Brain pericyte (primary cell): ENCODE measurements at places on chromosomes 12 and 14.

DNA sequence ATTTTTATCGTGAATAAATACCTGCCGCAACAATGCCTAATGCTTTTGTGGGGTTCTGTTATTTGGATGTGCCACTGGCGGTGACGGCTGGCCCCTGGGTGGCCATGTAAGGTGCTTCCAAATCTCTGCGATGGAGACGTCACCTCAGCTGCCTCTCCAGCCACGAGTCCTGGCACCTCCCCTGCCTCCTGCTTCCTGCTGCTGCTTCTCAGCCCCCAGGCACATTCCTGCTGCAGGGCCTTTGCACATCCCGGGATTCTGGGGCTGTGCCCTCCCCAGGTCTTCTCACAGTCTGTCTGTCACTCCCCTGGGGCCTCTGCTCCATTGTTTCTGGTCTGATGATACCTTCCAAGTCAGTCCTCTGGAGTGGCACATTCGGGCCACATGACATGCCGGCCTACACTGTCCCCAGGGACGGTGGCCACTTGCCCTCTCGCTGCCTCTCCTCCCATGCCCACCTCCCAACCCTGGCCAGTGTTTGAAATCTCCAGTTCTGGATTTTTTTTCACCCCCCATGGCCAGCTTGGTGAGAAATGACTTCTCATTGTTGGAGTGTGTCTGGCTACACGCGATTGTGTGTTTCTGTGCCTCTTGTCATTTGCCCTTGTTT lies 151.8 kb downstream of the KIF26A start:
- no peak for DNase-seq

- DNase-seq = no peak
These were observed 830 bp upstream of the MIS18BP1 start for GRCh38 chr14:45253754-45254310.

DNA sequence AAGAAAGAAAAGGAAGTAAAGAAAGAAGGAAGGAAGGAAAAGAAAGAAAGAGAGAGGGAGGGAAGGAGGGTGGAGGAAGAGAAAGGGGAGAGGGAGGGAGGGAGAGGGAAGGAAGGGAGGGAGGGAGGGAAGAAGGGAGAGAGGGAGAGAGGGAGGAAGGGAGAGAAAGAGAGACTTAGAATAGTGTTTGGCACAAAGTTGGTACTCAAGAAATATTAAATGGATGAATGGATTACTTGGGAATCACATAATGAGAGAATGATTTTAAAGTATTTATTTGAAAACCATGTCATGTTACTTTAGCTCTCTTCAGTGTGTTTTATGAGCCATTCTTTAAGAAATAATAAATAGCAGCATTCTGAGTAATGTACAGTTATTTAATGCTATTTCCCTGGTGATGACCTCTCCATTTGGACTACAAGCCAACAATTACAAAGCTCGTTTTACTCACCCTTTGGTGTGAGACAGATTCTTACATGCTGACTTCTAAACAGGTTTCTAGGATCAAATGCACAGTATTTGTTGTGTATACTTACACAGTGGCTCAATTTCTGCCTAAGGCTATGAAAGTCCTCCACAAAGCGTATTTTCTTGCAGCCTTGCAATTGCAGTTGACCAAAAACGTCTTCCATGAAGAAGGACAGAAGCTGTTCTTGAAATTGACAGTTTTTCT lies 861 bp downstream of the IL26 start:
- DNase-seq = no peak

GRCh38 chr12:105803292-105803691 lies 335.5 kb downstream of the NUAK1 start:
- no peak for DNase-seq

DNA sequence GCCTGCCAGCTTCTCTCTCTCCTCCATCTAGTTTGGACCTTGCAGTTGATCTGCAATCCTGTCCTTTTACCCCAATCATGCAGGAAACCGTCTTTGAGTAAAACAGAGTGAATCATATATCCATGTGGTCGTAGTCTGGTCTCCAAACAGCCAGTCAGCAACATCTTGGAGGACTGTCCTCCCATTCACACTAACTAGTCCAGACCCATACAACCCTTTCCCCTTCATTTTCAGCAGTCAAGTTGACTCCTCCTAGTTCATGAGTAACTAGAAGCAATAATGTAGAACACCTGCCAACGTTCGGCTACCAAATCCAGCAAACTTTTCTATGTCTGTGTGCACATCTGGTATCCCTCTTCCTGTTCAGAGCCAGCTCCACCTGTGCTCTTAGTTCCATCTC lies 10.8 kb upstream of the BIN2 start:
- DNase-seq = no peak

DNA sequence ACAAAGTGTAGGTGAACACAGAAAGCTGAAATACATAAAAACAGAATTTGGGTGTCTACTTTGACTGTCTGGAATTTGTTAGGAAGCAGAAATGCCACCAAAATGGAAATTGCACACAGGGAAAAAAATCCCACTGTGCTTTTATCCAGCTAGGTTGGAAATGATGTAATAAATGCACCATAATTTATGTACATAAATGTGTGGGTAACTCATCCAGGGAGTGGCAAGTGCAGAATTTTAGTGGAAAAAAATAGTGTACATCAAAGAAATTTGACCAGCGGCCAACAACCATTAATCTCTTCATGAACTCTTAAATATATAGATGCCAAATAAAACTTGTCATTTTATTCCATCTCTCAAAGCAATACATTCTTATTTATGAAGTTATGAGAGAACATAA lies 105.6 kb downstream of the LLPH start:
- no peak for DNase-seq

- no peak for DNase-seq
These were observed 51.0 kb downstream of the PTGER2 start for GRCh38 chr14:52365071-52365470.

DNA sequence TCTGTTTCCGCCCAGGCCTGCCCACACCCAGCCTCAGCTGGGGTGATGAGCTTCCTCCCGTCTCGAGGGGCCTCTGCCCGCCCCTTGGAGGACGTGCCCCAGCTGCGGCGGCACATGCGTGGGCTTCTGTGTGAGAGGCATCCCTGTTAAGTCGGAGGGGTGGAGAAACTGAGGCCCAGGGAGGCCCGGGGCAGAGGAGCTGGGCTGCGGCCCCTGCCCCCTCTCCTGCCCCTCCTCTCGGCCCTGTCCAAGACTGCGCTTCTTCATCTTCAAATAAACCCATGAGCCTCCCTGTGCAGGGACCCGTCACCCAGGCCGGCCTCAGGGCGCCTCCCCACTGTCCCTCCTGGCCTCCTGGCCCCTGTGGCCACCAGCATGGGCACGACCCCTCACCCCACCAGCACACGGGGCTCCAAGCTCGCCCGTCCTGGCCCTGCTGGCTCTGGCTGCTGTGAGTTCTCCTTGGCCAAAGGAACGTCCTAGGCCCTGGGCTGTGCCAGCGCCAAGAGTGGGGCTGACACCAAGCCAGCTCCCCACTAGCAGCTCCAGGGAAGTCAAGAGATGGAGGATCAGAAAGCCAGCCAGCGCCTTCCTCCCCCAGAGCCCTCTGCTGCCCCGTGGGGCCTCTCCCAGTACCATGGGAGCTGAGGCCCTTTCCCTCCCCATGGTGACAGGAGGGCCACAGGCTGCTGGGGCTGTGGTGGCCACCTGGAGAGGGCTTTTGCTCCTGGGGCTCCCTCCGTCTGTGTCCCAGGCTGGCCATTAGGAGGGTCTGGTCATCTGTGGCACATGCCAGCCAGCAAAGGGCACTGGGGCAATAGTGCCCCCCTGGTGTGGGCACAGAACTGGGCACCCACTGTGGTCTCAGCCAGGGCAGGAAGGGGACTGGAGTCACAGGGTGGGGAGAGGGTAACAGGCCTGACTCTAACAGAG lies 180.4 kb downstream of the KIF26A start:
- no peak for DNase-seq

DNA sequence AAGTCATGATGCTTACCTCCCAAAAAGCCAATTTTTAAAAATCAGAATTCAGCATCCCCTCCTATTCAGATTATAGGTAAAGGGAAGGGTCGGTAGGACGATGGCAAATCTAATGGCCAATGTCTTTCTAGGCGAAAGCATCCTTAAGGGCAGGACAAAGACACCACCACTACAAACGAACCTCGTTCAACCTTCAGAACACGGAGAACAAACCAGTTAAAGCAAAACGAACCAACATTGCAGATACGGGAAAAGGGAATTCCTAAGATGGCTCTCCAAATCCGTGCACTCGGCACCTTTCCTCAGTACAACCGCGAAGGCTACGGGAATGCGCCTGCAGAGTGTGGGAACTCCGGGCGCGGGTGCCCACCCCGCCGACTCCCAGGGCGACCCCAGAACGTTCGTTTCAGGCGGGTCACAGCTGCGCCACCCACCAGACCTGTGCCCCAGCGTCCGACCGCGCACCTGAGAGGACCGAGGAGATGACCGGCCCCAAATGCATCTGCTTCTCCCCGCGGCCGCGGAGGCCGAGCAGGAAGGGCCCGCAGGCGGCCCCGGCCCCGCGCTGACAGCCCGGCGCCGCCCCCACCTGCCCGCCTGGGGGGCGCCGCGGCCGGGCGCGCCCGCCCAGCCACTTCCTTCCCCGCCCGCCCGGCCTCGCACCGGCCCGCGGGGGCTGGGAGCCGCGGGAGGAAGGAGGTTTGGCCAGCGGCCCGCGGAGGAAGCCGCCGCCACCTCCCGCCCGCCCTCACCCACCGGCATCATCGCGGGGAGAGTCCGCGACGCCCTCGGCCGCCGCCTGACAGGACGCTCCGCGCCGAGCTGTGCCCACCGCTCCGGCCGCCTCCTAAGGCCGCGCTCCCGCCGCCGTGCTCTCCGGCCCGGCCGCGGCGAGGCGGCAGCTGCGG lies 578 bp downstream of the PPP1R13B start:
- DNase-seq = no peak

DNA sequence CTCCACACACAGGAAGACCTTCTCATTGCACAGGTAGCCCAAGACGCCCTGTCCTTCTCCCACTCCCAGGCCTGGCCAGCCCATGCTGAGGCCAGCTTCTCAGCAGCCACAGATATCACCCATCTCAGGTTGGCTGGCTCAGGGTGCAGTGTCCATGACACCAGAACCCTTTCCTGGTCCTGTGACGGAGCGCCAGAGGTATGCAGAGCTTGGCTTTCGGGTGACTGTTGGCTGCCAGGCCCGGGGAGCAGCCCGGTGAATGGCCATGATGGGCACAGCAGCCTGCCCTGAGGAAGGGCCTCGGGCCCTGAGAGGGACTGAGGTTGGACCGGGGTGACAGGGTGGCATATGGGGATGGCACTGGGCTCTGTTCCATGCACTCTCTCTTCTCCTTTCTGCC lies 173.4 kb downstream of the TSPAN9 start:
- no peak for DNase-seq

- no peak for DNase-seq
These were observed 6.0 kb downstream of the TGM1 start for GRCh38 chr14:24256960-24257359.

- no peak for DNase-seq
These were observed 120.2 kb downstream of the CRACR2A start for GRCh38 chr12:3632754-3633153.

DNA sequence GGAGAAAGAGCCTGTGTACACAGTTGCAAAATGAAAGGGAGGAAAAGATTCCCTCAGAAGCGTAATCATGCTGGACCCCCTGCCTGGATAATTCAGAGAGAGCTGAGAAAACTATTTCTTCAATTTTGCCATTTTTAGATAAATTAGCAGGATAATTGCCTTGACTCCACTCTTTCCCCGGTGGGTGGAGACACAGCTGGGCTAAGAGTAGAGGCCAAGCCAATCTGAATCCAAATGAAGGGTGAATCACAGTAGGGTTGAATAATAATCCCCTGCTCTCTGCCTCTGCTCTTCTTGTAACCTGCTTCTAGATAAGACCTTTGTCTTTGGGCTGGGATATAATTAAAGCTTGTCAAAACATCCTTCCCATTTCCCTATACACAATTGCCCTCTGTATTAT lies 150.1 kb downstream of the CAPZA3 start:
- DNase-seq = no peak

DNA sequence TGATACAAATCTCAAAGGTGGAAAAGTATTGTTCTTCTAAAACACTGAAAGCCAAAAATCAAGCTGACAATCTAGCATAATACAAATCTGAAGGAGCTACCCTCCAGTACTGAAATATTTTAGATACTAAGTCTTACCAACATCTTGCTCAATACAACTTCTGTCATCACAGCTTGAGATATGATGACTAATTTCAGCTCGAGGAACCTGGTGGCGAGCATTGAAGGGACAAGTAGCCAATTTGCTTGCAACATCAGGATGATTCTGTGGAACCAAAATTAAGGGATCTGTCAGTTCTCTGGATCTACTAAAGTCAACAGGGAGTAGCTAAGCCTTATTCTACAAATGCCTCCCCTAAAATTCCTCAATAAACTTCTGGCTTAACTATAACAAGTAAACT lies 10.4 kb downstream of the GTSF1 start:
- DNase-seq = peak; percentile 18

- DNase-seq = no peak
These were observed 445.7 kb downstream of the TMTC2 start for GRCh38 chr12:83132360-83132759.

DNA sequence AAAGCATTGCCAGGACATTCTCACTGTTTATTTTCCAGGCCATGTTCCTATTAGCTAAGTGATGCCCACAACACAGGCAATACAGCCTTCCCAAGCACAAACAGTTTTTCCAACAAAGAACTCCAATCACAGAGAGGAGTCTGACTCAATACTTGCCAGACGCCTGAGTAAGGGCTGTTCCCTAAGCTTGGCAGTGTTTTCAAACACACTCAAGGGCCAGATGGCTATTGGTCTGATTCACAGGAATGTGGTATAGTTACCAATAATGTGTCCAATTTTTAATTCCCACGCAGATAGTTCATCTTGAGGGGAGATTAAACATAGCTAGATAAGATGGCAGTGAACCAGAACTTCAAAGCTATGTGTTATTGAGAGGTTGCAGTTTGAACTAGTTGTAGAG lies 381.0 kb downstream of the SNAPC1 start:
- DNase-seq = no peak

GRCh38 chr14:67646131-67646530 lies 26.4 kb downstream of the ARG2 start:
- no peak for DNase-seq

- DNase-seq = no peak
These were observed 3.7 kb upstream of the CLEC6A start for GRCh38 chr12:8452036-8452435.

GRCh38 chr14:73759183-73759713 lies 45.1 kb upstream of the PNMA1 start:
- no peak for DNase-seq

DNA sequence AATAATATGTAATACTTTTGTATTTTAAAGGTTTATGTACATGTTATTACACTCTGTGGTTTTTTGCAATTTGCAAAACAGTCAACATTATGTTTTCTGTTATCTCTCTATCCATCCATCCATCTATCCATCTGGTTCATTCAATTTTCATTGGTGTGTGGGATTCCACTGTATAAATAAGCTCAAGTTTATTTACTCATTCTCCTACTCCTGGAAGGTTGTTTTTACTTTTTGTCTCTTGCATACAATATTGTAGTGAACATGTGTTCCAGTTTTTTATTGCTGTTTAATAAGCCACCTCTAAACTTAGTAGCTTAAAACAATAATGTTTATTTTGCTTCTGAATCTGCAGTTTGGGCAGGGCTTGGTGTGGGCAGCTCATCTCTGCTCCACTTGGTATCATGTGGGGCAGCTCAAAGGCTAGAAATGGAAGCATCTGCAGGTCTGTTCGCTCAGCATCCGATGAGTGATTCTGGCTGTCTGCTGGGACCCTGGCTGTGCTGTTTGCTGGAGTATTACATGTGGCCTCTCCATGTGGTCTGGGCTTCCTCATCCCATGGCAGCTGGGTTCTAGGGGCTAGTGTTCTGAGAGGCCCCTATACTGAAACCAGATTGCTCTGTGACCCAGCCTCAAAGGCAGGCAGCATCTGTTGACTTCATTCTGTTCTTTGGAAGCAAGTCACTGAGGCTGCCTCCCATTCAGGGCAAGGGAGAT lies 98.8 kb downstream of the SLC25A47 start:
- DNase-seq = peak; percentile 75
